ENCODE measurements at places on chromosomes 12 and 14.

DNA sequence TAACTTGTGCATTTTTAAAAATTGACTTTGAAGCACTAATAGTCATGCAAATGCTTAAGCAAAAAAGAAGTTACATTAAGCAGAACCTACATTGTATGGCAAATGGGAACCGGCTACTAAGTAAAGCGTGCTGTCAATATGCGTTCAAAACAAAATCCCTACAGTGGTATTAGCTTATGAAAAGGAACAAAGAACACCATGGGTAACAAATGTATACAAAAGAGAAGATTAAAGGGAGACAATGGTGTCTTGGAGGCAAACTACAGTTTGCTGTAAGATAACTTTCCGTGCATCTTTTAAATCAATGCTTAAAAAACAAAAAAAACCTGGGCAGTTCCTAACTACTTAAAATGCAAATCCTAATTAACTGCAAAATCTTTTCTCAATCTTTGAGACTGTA, 10.5 kb downstream of the CDK2AP1 start:
- DNase-seq = no peak

DNA sequence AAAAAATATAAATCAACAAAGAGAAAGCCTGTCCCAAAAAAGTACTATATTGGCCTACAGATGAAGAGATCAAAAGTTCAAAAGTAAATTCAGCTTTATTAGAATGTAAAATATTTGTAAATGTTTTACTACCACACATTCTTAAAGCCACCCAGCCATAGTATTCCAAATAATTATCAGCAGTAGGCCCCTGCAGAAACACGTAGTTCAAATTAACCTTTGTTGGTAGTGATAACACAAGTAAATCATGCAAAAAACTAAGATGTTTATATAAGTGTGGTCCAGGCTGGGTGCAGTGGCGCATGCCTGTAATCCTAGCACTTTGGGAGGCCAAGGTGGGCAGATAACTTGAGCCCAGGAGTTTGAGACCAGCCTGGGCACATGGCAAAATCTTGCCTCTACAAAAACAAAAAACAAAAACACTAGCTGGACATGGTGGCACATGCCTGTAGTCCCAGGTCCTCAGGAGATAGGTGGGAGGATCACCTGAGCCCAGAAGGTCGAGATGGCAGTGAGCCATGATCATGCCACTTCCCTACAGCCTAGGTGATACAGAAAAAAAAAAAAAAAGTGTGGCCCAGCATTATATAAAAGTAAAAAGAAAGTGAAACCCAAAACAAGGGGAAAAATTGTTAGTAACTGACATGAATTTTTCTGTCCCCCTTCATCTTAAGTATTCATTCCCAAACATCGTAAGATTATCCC, 17.9 kb downstream of the SPTLC2 start:
- DNase-seq = no peak

DNA sequence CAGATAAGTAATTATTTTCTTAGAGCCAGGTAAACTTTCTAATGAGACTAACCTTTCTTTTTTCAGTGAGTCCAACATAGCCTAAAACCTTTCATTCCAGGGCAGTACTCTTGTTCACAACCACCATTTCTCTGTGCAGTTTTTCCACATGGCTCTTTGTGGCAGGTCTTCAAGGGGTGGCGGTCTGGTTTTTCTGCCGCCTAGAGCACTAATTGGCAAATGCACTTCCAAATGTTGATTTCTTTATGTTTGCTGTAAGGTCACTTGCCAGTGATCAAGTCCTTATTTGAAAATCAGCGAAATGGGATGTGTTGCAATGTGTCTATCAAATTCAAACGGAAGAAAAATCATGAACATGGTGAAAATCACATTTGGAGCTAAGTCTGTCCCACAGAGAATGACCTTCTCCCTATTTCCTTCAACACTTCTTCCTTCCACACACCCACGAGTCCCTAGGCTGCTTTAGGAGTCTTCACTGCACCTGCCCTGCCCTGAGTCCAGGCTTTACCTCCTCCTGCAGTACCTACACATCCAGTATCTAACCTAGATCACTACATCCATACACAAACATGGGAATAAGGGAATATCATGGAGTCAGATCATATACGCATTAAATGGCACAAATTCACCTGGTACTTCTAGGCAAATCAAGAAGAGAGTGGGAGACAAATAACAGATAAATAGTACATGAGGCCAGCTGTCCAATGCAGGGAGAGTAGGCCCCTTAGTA, 1.9 kb downstream of the SRGAP1 start:
- no peak for DNase-seq

GRCh38 chr14:75877884-75878283, 103.9 kb downstream of the TGFB3 start:
- no peak for DNase-seq

DNA sequence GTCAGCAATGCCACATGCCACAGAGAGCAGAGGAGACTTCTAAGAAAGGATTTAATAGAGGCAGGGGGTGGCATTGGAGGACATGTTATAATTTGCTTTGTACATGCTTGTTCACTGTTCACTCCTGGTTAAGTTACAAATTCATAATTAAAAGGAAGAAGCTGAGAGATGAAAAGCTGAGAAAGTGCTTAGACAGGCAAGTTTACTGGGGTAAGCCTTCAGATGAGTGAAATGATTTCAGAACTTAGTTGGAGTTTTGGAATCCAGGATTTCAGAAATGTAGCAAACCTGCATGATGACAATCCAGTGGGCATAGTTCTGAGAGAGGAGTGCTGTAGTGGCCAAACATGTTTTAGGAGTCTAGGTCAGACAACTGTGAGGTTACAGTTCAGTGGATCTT, 67.3 kb upstream of the FBXO33 start:
- no peak for DNase-seq

- DNase-seq = no peak
Measured at GRCh38 chr14:104284107-104284592, 145.8 kb downstream of the KIF26A start.

DNA sequence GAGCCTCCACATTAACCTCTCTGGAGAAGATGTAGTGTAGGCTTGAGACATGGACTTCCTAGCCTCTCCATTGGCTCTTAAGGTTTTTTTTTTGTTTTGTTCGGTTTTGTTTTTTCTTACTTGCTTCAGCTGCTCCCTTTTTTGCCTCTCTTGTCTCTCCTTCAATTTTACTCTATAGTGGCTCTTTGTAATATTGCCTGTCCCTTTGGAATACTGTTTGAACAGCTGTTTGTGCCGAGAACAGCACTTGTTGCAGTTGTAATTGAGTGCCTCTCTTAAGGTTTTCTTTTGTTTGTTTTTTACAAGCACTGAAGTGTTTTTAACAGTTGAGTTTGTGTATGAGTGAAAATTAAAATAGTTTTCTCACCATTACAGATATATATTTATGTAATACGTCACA, 567.7 kb downstream of the LRFN5 start:
- DNase-seq = no peak

GRCh38 chr12:124374567-124374966, 79.7 kb downstream of the RFLNA start:
- no peak for DNase-seq

DNA sequence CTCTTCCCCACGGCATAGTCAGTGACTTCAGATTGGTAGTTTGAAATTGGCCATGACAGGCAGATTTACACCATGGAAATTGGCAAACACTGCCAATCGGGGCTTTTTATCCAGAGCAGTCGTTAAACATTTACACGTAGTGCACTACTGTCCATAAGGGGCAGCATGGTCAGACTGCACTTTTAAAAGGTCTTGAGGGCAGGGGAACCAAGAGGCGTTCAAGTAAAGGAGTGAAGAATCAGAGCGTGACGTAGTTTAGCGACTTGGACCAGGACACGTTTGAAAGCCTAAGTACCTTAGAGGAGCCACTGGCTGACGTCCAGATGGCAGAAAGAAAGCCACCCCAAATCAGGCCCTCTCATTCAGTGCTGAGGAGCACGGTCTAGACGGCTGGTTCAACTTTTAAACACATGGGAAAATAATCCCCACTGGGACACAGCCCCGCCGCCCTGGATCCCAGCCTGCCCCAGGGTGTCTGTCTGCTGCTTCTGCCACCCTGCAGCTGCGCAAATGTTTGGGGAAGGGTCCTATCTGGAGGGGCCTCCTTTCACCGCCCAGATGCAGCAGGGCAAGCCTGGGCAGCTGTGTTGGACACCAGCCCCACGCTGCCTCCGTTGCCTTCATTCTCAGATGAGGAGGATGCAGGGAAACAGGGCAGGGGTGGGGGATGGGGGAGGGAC, 52.5 kb upstream of the PPP2R5C start:
- no peak for DNase-seq

DNA sequence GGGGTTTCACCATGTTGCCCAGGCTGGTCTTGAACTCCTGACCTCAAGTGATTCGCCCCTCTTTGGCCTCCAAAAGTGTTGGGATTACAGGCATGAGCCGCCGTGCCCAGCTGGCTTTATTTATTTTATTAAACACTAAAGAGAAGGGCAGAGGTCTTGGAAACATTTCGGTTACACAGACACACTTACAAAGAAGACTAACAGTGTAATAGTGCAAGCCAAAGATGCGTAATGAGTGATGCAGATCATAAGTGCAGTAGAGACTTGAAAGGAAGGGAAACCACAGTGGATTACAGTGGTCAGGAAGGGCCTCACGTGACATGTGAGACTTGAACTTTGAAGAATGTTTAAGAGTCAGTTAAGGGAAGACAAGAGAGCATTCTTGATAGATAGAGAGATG, 33.9 kb upstream of the CDK17 start:
- DNase-seq = no peak

DNA sequence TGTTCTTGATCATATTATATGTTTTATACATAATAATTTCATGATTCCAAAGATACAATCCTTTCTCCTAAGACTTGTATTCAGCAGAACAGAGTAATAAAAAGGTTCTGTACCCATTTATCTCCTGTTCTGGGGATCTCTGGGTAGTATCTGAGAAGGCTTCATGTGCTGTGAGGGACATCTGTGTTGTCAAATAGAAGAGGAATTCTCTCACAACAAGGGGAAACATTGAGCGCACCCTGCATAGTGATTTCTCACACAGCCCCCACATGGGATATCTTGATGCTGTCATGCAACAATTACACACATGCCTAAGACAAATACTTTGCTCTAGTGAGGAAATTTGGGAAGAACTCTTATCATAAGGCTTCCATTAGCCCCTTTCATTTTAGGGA, 101.8 kb upstream of the ATF1 start:
- no peak for DNase-seq

DNA sequence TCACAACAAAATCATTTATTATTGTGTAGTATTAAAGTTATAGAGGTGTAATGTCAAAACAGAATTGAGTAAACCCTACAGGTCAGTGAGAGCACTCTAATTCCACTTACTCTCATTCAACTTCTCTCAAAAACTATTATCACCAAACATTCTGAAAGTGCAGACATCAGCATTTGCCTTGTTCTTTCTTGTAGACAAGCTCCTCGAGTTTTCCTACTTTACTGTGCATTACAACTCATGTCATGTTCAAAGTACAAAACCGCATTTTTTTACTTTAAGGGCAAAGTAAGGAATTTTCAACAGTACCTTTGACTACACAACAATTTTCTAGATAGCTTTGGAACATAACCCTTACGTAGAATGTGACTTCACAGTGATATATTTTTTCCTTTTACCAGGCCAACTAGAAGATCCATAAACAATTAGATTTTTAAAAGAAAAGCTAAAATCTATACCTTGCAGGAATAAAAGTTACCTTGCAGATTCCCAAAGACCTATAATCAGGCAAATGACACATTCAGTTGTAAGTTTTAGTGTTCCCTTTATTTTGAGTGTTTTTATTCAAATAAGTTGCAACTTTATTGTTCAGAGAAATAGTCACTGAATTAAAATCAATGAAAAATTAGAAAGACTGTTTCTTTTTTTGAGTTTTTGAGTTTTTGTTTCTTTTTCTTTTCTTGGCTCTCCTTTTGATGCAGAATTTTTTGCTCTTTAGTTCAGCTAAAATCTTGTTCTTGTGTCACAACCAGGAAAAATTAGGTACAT, 12.7 kb upstream of the USP15 start:
- no peak for DNase-seq

- no peak for DNase-seq
Measured at GRCh38 chr14:68696266-68696665, 96.6 kb downstream of the ZFP36L1 start.

DNA sequence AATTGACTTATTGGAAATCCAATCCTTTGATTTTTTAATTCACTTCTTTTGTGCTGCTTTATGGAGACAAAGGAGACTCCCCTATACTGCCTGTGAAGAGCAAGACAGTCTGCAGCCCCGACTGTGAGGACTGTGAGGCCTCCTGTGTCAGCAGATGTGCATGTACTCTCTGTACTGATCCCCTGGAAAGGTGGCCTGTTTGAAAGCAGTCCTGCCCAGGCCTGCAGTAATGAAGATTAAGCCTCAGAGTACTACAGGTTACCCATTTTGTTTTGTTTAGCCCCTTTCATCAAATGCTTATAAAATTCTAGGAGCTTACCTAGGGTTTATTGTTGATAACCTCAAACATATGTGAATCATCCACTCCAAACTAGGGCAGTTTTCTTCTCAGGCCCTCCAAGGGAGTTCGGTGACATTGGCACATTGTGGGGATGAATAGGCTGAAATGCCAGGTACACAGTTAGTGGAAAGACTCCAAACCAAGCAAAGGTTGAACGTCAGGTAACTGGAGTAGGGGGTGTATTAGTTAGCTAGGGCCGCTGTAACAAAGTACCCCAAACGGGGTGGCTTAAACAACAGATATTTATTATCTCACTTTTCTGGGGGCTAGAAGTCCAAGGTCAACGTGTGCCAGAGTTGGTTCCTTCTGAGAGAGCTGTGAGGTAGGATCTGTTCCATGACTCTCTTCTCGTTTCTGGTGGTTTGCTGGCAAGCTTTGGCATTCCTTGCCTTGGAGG, 208.7 kb upstream of the BCL2L14 start:
- DNase-seq = no peak

GRCh38 chr12:112430929-112431328, 12.2 kb downstream of the PTPN11 start:
- DNase-seq = no peak

DNA sequence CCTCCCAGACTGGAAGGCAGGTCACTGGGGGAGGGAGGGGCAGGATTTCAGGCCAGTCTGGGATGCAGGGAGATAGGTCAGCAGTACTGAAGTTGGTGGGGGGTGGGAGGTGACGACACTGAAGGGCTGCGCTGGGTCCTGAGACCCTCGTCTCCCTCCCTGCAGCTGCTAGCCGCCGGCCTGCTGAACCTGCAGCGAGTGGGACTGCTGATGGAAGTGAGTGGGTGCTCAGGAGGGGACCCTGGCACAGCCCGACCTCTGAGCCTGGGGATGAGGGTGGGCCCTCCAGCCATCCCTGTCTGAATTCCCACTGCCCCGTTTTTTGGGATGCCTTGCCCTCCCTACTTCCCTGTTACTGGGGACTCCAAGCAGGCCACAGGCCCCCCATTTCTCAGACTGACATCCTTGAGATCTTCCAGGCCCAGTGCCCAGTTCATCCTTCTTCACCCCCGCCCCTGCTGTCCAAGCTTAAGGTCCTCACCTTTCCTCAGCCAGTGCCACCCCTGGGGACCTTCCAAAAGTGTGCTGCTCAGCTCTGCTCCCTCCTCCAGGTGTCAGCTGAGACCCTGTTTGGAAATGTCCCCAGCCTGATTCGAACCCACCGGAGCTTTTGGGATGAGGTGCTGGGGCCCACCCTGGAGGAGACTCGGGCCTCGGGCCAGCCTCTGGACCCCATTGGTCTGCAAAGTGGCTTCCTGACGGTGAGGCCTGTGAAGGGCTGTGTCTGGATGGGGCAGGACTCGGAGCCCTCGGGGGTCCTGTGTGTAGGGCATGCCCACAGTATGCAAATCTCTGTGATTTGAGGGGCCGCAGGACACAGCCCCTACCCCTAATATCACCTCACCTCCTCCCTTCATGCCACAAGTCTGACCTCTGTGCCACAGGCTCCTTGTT, 5.5 kb downstream of the PLEKHG6 start:
- DNase-seq = no peak

Data from NT2/D1 (cell line).